NCI-H69 (cell line): ENCODE measurements at places on chromosomes 7 and 10.

DNA sequence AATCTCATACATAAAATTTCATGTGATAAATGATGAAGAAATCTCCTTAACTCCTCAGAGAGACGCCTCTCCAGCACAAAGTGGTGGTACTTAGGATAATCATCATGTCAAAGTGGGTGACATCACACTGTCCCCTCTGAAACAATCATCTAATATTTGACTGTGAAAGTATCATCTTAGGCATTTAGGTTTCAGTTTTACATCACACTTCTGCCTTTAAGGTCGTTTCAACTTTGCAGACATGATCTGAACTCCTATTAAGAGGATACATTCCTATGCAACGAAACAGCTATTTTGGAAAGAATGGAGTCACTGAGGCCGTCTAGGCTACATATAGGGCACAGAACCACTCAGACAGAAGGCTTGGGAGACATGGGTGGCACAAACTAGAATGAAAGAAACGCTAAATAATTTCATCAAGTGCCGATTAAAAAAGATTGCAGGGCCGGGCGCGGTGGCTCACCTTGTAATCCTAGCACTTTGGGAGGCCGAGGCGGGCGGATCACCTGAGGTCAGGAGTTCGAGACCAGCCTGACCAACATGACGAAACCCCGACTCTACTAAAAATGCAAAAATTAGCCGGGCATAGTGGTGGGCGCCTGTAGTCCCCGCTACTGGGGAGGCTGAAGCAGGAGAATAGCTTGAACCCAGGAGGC is 2.0 kb downstream of the VOPP1 start:
- DNase-seq: peak; percentile 37

DNA sequence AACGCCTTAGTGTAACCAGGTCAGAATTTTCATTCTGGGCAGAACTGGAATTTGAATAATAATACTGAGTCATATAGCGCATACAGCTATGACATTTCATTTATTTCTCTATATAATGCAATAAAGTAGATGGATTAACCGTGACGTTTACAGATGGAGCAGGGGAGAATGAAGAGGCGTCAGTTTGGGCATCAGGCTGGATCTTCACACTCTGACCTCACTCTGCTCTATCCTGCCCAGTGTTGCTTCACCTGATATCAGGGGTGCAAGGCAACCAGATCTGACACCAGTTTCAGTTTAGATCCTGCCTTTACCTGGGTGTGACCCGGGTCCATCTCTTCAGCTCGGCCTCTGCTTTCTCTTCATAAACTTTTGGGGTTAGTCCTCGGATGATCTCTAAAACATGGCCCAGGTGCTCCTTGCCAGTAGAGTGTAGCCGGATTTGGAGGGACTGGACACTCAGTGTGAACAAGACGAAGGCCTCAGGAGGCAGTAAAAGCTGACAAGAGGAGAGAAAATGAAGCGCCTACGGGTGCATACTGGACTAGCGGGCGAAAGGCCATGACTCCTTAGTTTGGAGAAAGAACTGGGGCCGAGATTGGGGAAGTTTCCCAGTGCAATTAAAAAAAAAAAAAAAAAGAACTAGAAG is 1.4 kb upstream of the ZYX start:
- DNase-seq: no peak

GRCh38 chr10:59243611-59244195 is 67.3 kb downstream of the PHYHIPL start:
- DNase-seq: no peak

GRCh38 chr10:74058658-74059057 is 60.7 kb downstream of the VCL start:
- DNase-seq: peak; percentile 28

DNA sequence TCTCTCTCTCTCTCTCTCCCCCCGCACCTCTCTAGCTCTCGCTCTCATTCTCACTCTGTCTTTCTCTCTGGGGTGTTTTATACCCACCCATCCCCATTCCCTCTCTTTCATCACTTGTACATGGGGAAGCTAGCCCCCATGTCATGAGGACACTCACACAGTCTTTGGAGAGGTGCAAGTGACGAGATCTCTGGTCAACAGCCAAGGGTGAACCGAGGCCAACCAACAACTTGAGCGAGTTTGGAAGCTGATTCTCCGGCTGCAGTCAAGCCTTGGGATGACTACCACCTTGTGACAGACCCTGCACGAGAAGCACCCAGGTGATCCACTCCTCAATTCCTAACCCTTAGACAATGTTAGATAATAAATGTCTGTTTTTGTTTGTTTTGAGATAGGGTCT is 10.1 kb upstream of the KBTBD2 start:
- DNase-seq: no peak

DNA sequence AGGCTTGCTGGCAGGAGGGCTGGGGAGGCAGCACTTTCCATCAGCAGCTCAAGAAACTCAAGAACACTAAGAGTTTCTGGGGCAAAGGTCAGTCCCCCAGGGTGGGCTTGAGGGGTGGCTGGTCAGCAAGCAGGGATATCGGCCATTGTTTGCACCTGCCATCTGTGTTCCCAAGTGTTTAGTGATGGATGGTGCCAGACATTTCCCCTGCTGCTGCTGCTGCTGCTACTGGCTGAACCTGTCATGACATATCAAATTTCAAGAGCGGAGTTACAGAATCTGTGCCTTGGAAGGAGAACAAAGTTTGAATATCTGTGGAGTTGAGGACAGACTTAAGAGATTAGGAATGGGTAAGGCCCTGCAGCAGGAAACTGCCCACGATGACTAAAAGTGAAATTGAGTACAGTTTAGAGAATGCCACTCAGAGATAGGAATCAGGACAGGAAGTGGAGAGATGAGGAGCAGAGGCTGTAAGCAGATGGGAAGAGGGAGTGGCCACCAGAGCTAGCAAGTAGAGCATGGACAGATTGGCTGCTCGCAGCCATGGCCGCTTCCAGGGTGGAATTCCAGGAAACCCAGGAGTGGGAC is 39.2 kb upstream of the PPP1R3C start:
- DNase-seq: peak; percentile 83

DNA sequence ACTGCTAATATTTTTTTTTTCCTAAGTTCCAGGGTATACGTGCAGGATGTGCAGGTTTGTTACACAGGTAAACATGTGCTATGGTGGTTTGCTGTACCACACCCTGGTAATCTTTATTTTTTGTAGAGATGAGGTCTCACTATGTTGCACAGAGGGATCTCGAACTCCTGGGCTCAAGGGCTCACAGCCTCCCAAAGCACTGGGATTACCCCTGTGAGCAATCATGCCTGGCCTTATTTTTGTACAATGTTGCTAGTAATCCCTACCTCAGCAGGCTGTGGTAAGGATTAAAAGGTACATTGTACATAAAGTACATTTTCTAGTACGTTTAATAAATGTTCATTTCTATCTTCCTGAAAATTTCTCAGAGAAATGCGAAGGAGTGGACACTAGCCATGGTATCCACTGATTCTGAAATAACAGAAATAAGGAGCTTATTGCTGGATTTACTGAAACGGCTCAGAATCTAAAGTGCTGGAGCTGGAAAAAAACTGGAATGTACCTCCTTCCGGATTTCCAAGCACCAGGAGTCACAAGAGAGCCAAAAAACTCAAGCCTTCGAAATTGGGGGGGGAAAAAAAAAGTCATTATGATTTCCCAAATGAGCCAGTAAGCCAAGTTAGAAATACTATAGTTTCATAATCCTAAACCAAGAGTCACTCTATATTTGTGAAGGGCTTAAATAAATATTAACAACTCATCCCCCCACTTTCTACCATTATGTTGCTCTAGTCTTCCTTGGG is 69.6 kb downstream of the NT5C2 start:
- no peak for DNase-seq

DNA sequence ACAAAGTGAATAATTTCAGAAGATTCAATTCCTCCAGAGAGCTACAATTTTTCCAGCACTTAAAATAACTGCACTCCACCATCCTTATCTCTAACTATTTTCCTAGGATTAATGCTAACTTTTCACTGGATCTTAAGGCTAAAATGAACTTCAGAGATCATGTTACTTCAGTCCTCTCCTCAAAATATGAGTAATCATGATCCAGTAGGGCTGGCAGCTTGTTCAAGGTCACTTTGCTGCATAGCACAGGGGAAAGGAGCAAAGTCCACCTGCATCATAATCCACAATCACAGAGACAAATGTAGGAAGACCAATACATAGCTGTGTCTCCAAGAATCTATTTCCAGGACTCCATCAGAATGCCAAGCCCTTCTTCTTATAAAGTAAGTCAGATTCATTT is 150.3 kb downstream of the LRRTM3 start:
- DNase-seq: no peak

- DNase-seq: peak; percentile 42
Measured at GRCh38 chr10:101063050-101063525, 1.3 kb downstream of the KAZALD1 start.
